Breast epithelium (tissue), 4 donors: ENCODE measurements at places on chromosomes 5 and 9. TPM values are rescaled to one million over a fixed set of nuclear protein-coding genes. Genes with fewer than 3 reads are reported as not detected.

DNA sequence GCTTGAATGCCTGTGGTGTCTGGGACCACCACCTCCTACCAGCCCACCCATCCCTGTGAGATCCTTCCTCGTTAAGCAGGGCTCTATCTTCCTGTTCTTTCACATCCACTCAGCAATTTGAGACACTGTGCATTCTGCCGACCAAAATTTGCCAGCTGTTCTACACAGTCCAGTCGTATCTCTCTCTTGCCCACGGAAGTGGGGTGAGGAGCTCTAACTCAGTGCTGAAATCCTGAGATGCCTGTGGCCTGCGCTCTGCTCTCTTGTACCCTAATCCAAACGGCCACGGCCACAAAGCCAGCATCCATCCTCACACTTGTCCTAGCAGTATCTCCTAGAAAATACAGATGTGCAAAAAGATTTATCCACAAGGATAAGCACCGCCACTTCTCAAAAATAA, 97.9 kb downstream of the MVB12B start:
- DNase-seq, result no peak
- no peak overlapping the region for H3K4me3 ChIP-seq
- no peaks in the 10 kb centered on the region for H3K36me3 ChIP-seq
- no peaks in the 10 kb centered on the region for H3K27me3 ChIP-seq
- no peaks in the 10 kb centered on the region for H3K4me1 ChIP-seq

GRCh38 chr9:16954040-16954439, 83.6 kb upstream of the BNC2 start:
- no peaks in the 10 kb centered on the region for H3K36me3 ChIP-seq
- DNase-seq, result no peak
- H3K27me3 ChIP-seq, result no peaks in the 10 kb centered on the region
- H3K27ac ChIP-seq, result no peak overlapping the region
- no peaks in the 10 kb centered on the region for H3K4me1 ChIP-seq

DNA sequence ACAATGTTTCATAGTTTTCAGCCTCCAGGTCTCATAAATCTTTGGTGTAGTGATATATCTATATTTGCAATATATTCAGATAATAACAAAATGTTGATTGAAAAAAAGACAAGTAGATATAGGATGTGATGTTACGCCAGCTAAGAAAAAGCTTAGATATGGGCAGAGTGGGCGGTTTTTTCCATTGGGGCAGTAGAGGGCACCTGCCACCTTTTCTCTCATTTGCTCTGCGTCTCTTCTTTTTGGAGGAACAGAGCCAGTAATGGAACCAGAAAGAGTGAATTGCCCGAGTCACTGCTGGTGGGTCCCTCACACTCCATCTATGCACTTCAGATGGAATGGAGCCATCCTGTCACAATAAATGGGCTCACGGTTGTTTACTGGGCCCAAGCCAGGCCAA, 62.1 kb upstream of the FANCC start:
- no peaks in the 10 kb centered on the region for H3K4me1 ChIP-seq
- no peak for DNase-seq
- no peaks in the 10 kb centered on the region for H3K36me3 ChIP-seq
- no peak overlapping the region for H3K4me3 ChIP-seq
- H3K27ac ChIP-seq, result no peak overlapping the region

DNA sequence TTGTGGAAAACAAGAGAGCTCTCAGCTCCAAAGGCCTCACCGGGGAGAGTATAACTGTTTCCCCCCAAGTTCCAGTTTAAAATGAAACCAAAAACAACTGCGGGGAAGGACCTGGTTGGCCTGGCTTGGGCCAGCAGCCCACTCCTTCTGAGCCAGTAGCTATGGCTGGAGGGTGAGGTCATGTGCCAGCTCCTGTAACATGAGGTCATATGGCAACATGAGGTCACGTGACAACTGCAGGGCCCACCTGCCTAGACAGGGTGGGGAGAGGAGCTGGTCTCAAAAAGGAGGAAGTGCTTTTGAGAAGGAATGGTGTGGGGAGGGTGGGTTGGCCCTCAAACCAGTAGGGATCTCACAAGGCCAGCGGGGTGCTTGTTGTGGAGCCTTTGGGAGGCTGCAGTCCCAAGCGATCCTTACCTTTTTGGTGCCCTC, 29.3 kb upstream of the CRB2 start:
- no peaks in the 10 kb centered on the region for H3K27me3 ChIP-seq
- H3K36me3 ChIP-seq, result no peaks in the 10 kb centered on the region
- DNase-seq, result no peak
- H3K27ac ChIP-seq, result peak overlapping the region; percentile 91

DNA sequence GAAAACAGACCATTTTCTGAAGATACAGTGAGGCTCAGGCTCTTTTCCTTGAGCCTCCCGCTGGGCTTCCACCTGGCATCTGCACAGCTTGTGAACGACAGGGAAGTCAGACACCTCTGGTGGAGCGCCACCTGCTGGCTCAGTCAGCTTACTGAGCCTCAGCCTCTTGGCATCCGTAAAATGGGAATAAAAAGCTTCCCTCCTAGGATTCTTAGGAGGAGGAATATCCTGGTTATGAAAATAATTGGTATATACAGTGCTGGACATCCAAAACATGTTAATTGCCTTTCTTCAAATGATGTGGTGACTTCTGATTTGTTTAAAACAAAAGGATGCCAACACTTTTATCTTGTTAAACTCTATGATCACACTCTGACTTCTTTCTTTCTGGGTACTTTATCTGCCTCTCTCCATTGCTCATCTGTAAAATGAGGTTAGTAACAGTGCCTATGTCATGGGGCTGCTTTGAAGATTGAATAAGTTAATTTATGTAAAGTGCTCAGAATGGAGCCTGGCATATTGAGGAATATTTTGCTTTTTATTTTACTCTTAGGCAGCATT, 67.5 kb downstream of the MAMDC2 start:
- no peaks in the 10 kb centered on the region for H3K36me3 ChIP-seq
- peak overlapping the region; percentile 9 for H3K27ac ChIP-seq

GRCh38 chr5:89946508-89946907, 463.0 kb downstream of the CETN3 start:
- no peak overlapping the region for H3K27ac ChIP-seq
- H3K36me3 ChIP-seq, result no peaks in the 10 kb centered on the region
- no peaks in the 10 kb centered on the region for H3K4me1 ChIP-seq

DNA sequence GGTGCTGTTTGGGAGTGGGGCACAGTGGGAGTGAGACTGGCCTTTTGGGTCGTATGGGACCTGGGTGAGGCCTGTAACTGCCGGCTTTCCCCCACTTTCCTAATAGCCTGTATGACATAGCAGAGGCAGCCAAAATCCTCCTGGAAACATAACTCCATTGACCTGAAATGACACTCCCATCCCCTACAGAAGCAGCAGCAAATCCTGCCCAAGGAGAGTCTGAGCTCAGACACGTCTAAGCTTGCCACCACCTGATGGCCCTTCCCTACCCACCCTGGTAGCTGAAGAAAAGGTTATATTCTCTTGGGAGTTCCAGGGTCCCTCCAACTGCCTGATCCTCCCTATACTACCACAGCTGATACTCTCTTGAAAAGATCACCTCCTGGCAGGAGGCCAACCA, 179.8 kb upstream of the ARRDC3 start:
- no peak overlapping the region for H3K27ac ChIP-seq
- H3K36me3 ChIP-seq, result no peaks in the 10 kb centered on the region
- no peaks in the 10 kb centered on the region for H3K27me3 ChIP-seq

- H3K27ac ChIP-seq, result peak within 1 kb of the TSS; percentile 89
- H3K4me3 ChIP-seq, result no peak within 1 kb of the TSS
- no peaks in the 10 kb centered on the region for H3K36me3 ChIP-seq
- peak; percentile 71 for DNase-seq
- no peaks in the 10 kb centered on the region for H3K27me3 ChIP-seq
Observed at GRCh38 chr5:169980418-169981053, at the start of gene INSYN2B. INSYN2B (minus strand) TSS chr5:169980495; CDS start chr5:169883898, 96,597 bp downstream.

- H3K27ac ChIP-seq, result no peak overlapping the region
- H3K36me3 ChIP-seq, result no peaks in the 10 kb centered on the region
- H3K27me3 ChIP-seq, result no peaks in the 10 kb centered on the region
- no peaks in the 10 kb centered on the region for H3K4me1 ChIP-seq
- H3K4me3 ChIP-seq, result no peak overlapping the region
Observed at GRCh38 chr9:72200452-72200851, 51.2 kb downstream of the GDA start.

DNA sequence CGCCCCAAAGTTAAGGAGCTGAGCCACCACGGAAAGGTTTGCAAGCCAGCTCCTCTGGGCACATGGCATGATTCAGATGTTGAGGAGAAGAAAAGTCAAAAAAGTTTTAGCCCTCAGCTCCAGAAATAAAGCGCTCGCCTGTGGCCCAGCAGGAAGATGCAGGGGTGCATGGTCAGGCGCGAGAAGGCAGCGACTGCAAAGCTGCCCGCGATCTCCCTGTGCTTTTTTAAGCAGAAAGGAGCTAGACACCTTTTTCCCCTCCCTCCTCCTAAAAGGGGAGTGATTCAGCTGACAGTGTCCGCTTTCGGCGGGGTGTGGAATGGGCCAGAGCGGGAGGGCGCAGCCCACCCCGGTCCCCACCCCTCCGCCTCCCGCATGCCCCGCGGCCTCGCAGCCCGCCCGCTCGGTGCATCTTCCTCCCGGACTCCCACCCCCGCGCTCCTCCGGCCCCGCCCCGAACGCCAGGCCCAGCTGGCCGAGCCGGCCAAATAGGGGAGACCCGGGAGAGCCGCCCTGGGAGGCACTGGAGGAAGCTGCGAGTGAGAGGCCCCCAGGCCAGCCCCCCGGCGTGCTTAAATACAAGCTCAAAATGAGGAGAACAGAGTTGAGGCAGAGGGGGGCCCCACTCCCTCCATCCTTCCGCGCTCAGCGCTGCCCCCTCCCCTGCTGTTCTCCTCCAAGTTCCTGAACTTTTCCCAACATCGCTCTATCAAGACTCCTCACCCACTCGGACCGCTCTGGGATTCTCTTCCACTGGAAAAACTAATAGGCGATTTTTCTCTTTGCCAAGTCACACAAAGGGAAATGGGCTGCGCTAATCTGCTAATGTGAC, at the start of gene ADAMTS12:
ADAMTS12 (minus strand) TSS at position 203 of the 832 bp plus-strand sequence; CDS start at position 69, 134 bp downstream.
- H3K36me3 ChIP-seq, result no peaks in the 10 kb centered on the region
- H3K4me3 ChIP-seq, result peak within 1 kb of the TSS; percentile 52
- H3K4me1 ChIP-seq, result no peaks in the 10 kb centered on the region
- no peak for DNase-seq

DNA sequence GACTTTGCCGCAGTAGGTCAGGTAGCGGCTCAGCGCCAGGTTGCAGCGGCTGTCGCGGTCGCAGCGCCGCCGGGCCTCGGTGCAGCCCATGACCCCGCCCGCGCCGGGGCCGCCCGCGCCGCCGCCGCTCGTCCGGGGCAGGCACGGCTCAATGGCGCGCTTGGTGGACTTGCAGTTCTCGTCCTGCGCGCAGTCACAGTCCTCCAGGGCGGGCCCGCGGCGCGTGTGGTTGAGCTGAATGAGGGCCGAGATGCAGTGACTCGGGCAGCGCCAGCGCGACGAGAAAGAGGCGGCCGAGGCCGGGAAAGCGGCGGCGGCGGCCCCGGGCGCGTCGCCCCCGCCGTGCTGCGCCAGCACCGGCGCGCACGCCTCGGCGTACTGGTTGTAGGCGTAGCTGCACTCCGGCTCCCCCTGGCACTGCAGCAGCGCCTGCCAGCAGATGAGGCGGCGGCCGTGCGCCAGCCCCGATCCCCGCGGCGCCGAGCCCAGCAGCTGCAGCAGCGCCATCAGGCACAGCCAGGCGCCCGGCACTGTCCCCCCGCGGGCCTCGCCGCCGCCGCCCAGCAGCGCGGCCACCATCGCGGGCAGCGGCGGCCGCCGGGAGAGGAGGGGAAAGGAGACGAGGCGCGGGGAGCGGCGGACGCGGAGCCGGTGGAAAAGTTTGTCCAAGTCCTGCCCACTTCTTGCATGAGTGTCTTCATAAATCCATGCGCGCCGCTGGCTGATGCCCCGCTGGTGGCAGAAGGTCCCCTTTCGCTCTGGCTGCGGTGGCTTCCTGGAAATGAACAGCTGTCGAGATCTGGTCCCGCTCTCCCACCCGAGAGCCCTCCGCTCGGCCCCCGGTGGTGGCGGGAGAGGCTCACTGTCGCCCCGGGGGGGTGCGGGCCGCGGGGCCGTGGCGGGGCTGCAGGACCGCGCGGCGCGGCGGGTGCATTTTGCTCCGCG, 833 bp downstream of the GAS1 start:
- H3K4me1 ChIP-seq, result no peaks in the 10 kb centered on the region
- DNase-seq, result peak; percentile 50
- peak overlapping the region; percentile 87 for H3K4me3 ChIP-seq

DNA sequence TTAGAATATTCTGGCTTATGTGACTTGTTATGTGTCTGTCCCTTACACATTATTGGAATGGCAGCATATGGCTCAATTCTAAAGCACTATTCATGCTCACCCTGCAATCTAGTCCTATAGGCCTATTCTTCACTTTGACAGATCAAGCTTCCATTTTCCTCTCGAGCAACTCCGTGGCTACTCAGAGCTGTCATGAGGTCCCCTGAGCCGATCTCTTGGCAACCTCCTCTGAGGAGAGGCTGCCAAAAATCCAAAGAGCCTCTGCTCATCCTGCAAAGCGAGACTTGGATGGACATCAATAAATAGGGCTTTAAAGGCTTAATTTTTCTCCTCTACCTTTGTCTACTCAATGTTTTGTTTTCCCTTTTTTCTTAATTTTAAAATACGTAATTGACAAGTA, 163.8 kb downstream of the GABRB2 start:
- H3K4me3 ChIP-seq, result no peak overlapping the region
- DNase-seq, result no peak
- no peaks in the 10 kb centered on the region for H3K36me3 ChIP-seq
- no peaks in the 10 kb centered on the region for H3K27me3 ChIP-seq

GRCh38 chr9:113886026-113886369, 9.9 kb downstream of the ZNF618 start:
- DNase-seq, result no peak
- H3K36me3 ChIP-seq, result no peaks in the 10 kb centered on the region
- H3K27me3 ChIP-seq, result no peaks in the 10 kb centered on the region

GRCh38 chr5:137220523-137220927, 278.6 kb downstream of the SPOCK1 start:
- H3K27me3 ChIP-seq, result no peaks in the 10 kb centered on the region
- no peaks in the 10 kb centered on the region for H3K36me3 ChIP-seq
- no peak overlapping the region for H3K27ac ChIP-seq
- no peak for DNase-seq
- no peaks in the 10 kb centered on the region for H3K4me1 ChIP-seq

- peaks cover 31% of the 10 kb centered on the region for H3K4me1 ChIP-seq
- no peaks in the 10 kb centered on the region for H3K27me3 ChIP-seq
- no peak overlapping the region for H3K4me3 ChIP-seq
- no peak for DNase-seq
- H3K27ac ChIP-seq, result peak overlapping the region; percentile 94
Observed at GRCh38 chr5:68285851-68286611, 70.5 kb downstream of the PIK3R1 start.

The OR1J2 gene
- not detected for total RNA-seq

The CRHBP gene
- total RNA-seq, result 2.3 TPM

The PRXL2C gene
- total RNA-seq, result 26.1 TPM

The ALDOB gene
- total RNA-seq, result not detected

The PKD2L2 gene
- not detected for total RNA-seq

The CNTNAP3 gene
- total RNA-seq, result 23.9 TPM

The SPATA31A7 gene
- not detected for total RNA-seq

The PCDHA2 gene
- not detected for total RNA-seq

The SLC9A3 gene
- 5.6 TPM for total RNA-seq

The SLC1A1 gene
- 3.4 TPM for total RNA-seq
